ENCODE measurements at places on chromosomes 13 and 19. TPM values are rescaled to one million over a fixed set of nuclear protein-coding genes. Genes with fewer than 3 reads are reported as not detected.

DNA sequence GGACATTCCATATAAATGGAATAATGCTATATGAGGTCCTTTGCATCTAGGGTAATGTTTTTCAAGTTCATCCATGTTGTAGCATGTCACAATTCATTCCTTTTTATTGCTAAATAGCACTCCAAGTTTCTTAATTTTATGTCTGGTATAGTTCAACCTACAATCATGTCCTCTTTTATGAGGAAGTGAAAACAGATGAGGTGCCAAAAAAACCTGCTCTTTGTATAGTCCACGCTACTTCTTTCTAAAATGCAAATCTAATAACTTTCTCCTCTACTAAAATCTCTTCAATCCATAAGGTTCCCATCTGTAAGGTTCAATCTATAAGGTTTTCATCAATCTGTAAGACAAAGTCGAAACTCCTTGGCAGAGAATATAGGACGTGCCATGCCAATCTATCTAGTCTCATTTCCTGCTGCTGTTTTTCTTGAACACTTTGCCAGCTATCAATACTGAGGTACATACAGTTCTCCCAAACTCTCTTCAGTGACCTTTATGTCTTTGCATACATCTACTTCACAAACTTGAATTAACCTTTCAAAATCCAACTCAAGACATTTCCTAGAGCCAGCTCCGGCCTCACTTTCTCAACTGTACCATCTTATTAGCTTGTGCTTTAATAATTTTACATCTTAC is 33.7 kb downstream of the INTS6 start:
- H3K4me1 ChIP-seq, result peaks cover 39% of the 10 kb centered on the region
- no peaks in the 10 kb centered on the region for H3K36me3 ChIP-seq
- DNase-seq, result no peak
- H3K27ac ChIP-seq, result no peak overlapping the region

Gene ATP7B
- 2.7 TPM for polyA plus RNA-seq

GRCh38 chr13:110116072-110116487 is 190.9 kb downstream of the COL4A1 start:
- no peaks in the 10 kb centered on the region for H3K27me3 ChIP-seq
- no peaks in the 10 kb centered on the region for H3K36me3 ChIP-seq
- no peak overlapping the region for H3K4me3 ChIP-seq

DNA sequence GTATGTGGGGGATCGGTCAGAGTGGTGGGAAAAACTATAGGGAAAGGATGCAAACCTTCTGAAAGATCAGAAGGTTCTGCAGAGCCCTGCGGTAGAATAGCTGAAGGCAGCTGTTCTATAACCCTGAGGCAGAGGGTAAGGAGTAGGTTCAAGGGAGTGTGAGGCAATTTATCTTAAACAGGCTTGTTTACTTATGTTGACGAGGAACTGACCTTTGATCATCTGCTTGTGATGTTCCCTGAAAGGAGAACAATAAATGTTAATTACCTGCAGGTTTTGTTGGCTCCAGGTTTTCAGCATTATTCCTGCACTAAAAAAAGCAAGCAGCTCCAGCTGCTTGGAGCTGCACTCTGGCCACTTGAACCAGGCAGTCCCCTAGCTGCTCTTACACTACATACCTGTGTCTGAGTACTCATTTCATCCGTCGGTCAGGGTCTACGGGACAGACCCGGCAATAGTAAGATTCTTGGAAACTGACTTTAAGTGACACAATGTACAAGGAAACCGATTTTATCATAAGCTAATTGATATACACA is 202.1 kb downstream of the TBC1D4 start:
- no peak overlapping the region for H3K4me3 ChIP-seq
- H3K4me1 ChIP-seq, result no peaks in the 10 kb centered on the region
- DNase-seq, result no peak
- no peaks in the 10 kb centered on the region for H3K27me3 ChIP-seq

DNA sequence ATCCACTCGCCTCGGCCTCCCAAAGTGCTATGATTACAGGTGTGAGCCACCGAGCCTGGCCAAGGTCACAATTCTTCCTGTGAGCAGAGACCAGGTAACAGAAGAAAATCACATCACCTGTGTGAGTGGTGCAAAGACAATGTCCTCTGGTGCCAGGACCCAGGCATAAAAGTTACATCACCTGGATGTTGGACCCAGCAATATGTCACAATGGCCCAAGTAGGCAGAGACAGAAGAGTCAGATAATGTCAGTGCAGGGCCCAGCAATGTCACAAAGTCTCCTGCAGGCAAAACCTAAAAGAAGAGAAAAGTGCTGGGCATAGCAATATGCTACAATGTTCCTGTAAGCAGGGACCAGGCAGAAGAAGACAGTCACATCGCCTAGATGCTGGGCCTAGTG is 5.5 kb upstream of the ZNF724 start:
- no peaks in the 10 kb centered on the region for H3K27me3 ChIP-seq
- H3K4me1 ChIP-seq, result no peaks in the 10 kb centered on the region
- no peak overlapping the region for H3K27ac ChIP-seq
- H3K4me3 ChIP-seq, result no peak overlapping the region
- DNase-seq, result no peak

Gene ZNF83
- 25.7 TPM for polyA plus RNA-seq
